GF-D8 (cell line): ENCODE measurements at places on chromosomes 5 and 9.
A peak's percentile ranks its signal among the peaks of the same experiment; 100 is the strongest.

GRCh38 chr9:97514531-97514930 lies 13.1 kb downstream of the TMOD1 start:
- no peak for DNase-seq

DNA sequence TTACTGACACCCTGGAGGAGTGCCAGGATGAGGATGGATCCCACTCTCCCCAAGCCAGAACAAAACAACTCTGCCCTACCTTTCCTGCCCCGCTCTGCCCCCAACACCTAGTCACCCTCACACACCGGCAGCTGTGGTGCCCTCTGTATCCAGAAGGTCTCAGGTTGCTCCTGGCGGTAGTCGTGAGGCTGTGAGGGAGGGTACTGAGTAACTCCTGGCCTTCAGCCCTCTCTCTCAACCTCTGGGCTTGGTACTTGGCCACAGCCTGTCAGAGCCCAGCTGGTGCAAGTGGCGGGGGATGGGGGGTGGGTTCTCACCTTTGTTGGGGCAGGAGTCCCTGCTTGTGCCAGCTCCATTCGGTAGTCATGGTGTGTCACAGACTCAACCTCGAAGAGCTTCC lies 1.9 kb downstream of the SPAG8 start:
- no peak for DNase-seq

DNA sequence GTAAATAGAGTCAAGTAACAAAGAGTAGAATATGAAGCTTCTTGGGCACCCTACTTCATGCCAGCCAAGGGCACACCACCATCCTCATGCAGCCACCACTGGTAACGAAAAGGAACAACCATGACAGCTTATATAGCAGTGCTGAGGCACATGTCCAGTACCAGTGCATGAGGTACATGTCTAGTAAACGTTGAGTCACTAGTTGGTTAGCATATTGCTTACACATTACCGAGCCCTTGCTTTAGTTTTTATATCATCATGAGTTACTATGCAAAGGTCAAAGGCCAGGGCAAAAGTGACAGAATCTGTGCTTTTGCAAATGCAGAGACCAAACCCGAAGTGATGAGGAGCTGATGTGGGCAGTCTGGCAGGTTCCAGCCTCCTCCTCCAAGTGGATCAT lies 147.1 kb upstream of the MAP1B start:
- no peak for DNase-seq

DNA sequence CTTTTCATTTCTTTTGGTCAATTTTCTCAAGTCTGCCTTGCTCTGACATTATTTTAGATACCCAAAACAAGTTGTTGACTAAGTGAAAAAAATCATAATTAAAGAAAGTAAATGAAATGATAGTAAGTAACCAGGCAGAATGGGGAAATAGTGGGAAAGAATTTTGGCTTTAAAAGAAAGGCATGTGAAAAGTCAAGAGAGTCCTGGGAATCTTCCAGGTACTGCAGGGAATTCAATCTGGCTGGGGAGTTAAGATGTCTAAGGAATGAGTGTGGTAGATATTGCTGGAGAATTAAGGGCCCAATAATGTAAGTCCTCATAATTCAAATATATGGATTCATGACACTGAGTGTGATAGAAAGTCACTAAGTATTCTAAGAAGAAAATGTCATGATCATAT lies 123.1 kb upstream of the PAPPA start:
- DNase-seq, result no peak

- no peak for DNase-seq
These were observed 630 bp downstream of the PSMB7 start for GRCh38 chr9:124414612-124415011.

GRCh38 chr9:16960084-16960483 lies 89.6 kb upstream of the BNC2 start:
- no peak for DNase-seq

DNA sequence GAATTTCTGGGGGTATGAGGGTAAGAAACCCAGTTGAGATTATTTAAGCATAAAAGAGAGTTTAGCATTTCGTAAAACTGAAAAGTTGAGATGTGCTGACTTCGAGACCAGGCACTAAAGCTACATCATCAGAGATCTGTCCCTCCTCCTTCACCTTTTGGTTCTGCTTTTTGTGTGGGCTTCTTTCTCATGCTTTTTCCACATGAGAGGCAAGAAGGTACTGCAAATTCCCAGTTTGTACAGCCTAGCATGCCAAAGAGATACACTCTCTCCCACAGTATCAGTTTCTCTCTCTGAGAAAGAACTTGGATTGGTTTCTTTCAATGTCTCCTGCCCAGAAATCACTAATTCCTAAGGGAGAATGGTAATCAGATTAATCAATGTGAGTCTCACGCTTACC lies 584.7 kb downstream of the SEMA5A start:
- DNase-seq, result no peak

DNA sequence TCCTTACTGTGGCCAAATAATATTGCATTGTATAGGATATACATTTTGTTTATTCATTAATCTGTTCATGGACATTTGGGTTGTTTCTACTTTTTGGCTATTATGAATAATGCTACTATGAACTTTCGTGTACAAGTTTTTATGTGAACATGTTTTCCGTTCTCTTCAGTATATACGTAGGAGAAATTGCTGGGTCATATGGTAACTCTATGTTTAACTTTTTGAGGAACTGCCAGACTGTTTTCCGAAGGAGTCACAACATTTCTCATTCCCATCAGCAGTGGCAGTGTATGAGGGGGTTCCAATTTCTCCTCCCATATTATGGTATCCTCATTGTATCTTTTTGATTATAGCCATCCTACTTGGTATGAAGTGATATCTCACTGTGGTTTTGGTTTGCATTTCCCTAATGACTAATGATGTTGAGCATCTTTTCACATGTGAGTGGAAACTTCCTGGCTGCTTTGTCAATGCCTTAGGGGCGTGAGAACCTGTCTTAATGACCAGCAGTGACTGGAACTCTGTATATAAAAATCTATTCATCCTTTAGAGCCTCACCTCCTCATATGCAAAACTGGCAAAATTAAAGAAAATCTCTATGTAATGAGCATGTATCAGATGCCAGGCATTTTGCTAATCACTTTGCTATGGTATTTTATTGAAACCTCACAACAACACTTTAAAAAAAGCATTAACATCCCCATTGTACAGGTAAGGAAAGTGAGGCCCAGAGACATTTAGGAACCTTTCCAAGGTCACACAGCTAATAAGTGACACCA lies 47.8 kb upstream of the TGFBR1 start:
- no peak for DNase-seq

- no peak for DNase-seq
These were observed 87.0 kb upstream of the TLE1 start for GRCh38 chr9:81776390-81776789.

DNA sequence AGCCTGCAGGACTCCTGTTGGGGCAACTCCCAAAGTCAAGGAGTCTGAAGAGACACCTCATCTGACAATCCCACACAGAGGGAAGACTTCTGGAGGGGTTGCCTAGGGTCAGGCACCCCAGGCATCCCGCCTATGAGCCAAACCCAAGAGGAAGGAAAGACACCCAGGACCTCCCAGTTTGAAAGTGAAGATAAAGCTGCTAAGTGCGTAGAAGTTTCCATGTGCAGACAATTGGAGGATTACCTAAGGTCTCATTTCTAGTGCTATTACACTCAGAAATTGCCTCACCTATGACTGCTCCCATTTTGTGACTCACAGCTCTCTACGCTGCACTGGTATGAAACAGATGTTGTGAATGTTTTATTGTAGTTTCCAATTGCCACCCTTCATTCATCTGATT lies 322.9 kb downstream of the SLIT3 start:
- DNase-seq, result no peak

- DNase-seq, result no peak
These were observed 100.9 kb upstream of the MAP1B start for GRCh38 chr5:72006361-72006760.

GRCh38 chr5:30968971-30969370 lies 224.5 kb upstream of the CDH6 start:
- no peak for DNase-seq

DNA sequence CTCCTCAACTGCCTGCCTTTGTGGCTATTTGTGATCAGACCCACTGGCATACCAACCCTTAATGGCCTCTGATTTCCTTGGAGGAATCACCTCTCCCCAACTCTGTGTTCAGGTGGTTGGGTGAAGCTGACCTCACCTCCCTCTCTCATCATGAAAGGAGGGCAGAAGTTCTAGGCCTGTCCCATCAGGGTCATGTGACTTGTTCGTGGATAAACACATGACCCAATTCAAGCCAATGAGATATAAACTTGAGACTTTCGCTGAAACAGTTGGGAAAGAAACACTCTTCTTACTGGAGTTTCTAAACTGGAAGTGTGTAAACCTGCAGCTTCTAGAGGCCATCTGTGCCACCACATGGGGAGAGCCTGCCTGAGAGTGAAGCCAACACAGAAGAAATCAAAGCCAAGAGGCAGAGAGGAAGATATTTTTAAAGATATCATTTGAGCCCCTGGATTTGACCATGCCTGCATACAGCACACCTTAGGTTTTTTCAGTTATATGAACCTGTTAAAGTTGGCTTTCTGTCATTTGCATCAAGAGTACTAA lies 5.8 kb downstream of the GABBR2 start:
- no peak for DNase-seq

GRCh38 chr9:110900917-110901316 lies 137.4 kb downstream of the LPAR1 start:
- DNase-seq, result no peak

DNA sequence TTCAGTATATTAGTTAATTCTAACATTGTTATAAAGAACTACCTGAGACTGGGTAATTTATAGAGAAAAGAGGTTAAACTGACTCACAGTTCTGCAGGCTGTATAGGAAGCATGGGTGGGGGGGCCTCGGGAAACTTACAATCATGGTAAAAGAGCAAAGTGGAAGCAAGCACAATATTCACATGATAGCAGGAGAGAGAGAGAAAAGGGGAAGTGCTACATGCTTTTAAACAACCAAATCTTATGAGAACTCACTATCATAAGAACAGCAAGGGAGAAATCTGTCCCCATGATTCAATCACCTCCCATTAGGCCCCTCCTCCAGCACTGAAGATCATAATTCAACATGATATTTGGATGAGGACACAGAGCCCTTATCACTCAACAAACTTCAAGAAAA lies 324.9 kb downstream of the ZNF608 start:
- no peak for DNase-seq

GRCh38 chr9:27022920-27023319 lies 17.4 kb upstream of the LRRC19 start:
- DNase-seq, result no peak

DNA sequence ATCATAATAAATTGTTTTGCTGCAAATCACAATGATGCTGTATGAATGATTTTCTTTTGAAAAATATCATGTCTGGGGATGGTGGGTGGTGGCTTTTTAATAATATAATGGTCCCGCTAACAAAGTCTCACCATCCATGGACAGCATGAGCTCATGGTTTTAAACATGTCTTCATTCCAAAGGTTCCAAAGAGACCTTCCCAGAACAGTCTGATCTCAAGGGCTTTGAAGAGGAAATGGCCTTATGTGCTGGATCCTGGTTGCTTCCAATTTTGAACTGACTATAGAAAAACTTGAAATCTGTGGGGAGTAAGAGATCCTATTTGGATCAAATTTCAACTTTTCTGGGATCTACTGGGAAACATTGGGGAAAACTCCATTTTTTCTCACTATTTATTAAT lies 121.8 kb downstream of the ADAMTS12 start:
- no peak for DNase-seq

GRCh38 chr9:130174025-130174424 lies 1.8 kb downstream of the NCS1 start:
- DNase-seq, result no peak

DNA sequence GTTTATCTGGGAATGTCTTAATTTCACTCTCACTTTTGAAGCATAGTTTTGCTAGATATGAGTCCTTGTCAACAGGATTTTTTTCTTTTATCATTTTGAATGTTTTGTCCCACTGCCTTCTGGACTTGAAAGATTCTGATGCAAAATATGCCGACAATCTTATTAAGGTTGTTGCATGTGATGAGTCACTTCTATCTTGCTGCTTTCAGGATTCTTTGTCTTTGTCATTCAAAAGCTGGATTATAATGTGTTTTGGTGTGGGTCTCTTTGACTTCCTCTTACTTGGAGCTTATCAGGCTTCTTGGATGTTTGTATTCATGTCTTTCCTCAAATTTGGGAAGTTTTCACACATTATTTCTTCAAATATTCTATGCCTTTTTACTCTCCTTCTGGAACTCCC lies 33.8 kb downstream of the PLEKHG4B start:
- no peak for DNase-seq

DNA sequence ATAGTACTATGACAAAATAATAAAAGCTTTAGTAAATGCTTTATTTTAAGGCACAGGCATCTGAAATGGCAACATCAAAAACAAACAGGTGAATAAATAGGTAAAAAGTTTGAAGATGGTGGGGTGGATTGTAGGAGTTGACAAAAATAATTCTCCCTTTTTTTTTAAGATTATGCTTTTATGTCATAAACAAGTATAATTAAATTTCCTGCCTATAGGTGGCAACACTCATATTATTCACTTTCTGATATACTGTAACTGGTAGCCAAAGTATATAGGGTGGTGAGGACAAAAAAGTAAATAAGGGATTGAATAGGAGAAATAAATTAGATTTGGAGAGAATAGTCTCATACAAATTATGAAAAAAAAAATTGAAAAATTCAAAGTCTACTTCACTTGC lies 120.0 kb upstream of the ACOT12 start:
- no peak for DNase-seq

DNA sequence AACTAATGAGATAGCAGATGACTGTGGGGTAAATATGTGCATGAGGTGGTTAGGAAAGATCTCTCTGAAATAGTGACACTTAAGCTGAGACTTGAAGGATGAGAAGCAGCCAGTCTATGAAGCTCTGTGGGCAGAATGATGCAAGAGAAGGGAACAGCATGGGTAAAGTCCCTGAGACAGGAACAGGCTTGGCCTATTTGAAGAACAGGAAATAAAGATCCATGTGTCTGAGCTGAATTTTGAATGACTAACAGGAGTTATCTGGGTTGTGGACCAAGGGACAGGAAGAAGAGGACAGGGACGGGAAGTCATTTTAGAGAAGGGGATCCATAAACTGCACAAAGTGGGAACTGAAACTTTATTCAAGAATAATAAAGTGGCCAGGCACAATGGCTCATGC lies 25.6 kb upstream of the HMGCS1 start:
- DNase-seq, result peak; percentile 56

DNA sequence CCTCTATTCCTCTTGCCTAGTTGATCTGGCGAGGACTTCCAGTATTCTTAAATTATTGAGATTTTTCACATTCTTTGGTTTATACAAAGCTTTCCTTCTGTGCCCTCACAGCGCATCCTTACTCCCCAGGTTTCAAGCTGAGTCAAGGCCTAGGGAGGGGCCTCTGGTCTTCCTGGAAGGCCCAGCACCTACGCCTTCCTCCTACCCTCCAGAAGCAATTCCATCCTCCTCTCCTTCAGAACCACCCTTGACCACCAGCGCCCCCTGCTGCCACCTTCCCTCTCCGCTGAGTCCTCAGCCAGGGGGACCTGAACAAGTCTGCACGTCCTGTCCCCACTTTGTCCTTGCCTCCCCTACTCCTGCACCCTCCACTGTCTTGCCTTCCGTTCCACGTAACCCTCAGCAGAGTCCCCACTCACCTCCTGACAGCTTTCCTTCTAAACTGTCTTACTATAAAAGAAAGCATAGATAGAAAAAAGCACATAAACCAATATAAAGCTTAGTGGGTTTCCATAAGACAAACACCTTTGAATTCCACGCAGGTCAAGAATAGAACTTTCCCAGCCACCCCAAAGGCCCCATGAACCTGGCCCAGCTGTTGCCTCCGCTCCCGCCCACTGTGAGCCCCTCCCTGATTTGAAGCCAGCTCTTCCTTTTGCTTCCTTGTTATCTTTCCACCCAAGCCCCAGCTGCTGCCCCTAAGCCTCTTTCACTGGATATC lies 63.0 kb upstream of the CTSL start:
- peak; percentile 24 for DNase-seq

- no peak for DNase-seq
These were observed 581.0 kb upstream of the RORB start for GRCh38 chr9:73916016-73916673.
